ENCODE measurements at places on chromosomes 6 and 20.

DNA sequence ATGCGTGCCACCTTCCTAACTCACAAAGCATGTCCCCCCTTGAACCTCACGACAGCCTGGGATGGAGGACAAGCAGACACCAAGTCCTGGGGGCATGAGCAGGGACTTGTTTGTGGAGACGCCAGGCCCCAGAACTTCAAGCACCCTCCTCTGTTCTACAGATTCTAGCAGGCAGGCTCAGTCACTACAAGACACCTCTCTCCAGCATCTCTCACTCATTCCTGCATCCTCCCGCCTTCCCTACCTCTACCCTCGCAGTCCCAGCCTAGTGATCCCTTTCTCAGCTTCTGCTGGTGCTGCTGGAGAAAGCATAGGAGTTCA, 3.7 kb downstream of the LRP11 start:
- no peaks in the 10 kb centered on the region for H3K27me3 ChIP-seq
- DNase-seq: no peak
- H3K27ac ChIP-seq: no peak overlapping the region
- H3K36me3 ChIP-seq: no peaks in the 10 kb centered on the region
- H3K4me3 ChIP-seq: no peak overlapping the region

DNA sequence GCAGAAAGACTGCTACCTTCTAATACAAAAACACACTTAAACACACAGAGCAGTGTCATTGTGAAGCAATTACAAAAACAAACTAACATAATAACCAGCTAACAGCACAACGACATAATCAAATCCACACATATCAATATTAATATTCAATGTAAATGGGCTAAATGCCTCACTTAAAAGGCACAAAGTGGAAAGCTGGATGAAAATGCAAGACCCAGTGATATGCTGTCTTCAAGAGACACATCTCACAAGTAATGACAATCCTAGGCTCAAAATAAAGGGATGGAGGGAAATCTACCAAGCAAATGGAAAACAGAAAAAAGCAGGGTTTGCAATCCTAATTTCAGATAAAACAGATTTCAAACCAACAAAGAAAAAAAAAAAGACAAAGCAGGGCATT, 67.8 kb upstream of the HTR1E start:
- H3K27me3 ChIP-seq: no peaks in the 10 kb centered on the region
- H3K36me3 ChIP-seq: no peaks in the 10 kb centered on the region
- no peak overlapping the region for H3K4me3 ChIP-seq
- H3K4me1 ChIP-seq: no peaks in the 10 kb centered on the region
- DNase-seq: no peak

DNA sequence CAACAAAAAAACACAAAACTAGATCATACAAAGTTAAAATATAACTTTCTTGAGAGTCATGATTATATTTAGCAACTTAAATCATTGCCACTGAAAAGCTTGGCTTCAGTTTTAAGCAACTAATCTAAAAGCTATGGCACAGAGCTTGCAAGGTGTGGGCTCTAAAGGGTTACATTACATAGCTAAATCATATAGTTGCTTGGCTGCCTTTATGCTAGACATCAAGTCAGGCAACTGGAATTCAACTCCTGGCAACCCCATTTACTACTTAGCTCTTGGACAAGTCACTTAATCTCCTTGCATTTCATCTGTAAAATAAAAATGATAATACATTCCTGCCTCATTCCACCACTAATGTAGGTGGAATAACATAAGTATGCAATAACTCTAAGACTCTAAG, 40.9 kb upstream of the GCM1 start:
- no peak for DNase-seq
- H3K27me3 ChIP-seq: no peaks in the 10 kb centered on the region
- H3K36me3 ChIP-seq: no peaks in the 10 kb centered on the region
- no peaks in the 10 kb centered on the region for H3K4me1 ChIP-seq

- DNase-seq: no peak
- no peaks in the 10 kb centered on the region for H3K36me3 ChIP-seq
- peaks cover 4% of the 10 kb centered on the region for H3K27me3 ChIP-seq
- no peak overlapping the region for H3K4me3 ChIP-seq
- H3K27ac ChIP-seq: no peak overlapping the region
- H3K4me1 ChIP-seq: no peaks in the 10 kb centered on the region
These were observed 35.3 kb downstream of the TGM3 start for GRCh38 chr20:2331106-2331505.

GRCh38 chr6:2222275-2222842, 23.0 kb downstream of the GMDS start:
- no peak overlapping the region for H3K27ac ChIP-seq
- DNase-seq: no peak
- H3K4me3 ChIP-seq: no peak overlapping the region
- no peaks in the 10 kb centered on the region for H3K36me3 ChIP-seq
- no peaks in the 10 kb centered on the region for H3K27me3 ChIP-seq

GRCh38 chr6:16684195-16684689, 77.0 kb downstream of the ATXN1 start:
- no peak for DNase-seq
- peaks cover 4% of the 10 kb centered on the region for H3K36me3 ChIP-seq
- H3K27me3 ChIP-seq: no peaks in the 10 kb centered on the region
- no peak overlapping the region for H3K4me3 ChIP-seq
- H3K4me1 ChIP-seq: peaks cover 3% of the 10 kb centered on the region

DNA sequence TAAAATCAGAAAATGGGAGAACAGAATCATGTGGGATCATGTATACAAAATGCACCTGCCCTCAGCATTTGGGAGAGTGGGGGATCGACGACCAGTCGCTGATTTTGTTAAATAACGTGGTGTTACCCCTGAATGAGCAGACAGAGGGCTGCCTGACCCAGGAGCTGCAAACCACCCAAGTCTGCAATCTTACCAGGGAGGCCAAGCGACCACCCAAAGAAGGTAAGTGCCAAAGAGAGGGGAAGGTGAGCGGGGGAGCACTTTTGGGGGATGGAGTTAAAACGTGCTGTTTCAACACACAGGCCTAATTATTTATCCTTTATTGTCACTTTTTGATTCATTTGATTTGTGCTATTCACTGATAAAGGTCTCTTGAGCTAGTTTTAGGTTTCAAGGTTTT, 4.1 kb downstream of the ADGRB3 start:
- H3K4me1 ChIP-seq: peaks cover 16% of the 10 kb centered on the region
- H3K36me3 ChIP-seq: no peaks in the 10 kb centered on the region
- no peak overlapping the region for H3K4me3 ChIP-seq
- no peak overlapping the region for H3K27ac ChIP-seq
- H3K27me3 ChIP-seq: peaks cover 4% of the 10 kb centered on the region

GRCh38 chr6:75203721-75204120, 2.1 kb downstream of the COL12A1 start:
- DNase-seq: no peak
- no peak overlapping the region for H3K27ac ChIP-seq
- no peaks in the 10 kb centered on the region for H3K36me3 ChIP-seq
- H3K27me3 ChIP-seq: peaks cover 80% of the 10 kb centered on the region
- 0 out of 2 replicates have a peak, but pooled peaks cover 4% of the 10 kb centered on the region for H3K4me1 ChIP-seq

DNA sequence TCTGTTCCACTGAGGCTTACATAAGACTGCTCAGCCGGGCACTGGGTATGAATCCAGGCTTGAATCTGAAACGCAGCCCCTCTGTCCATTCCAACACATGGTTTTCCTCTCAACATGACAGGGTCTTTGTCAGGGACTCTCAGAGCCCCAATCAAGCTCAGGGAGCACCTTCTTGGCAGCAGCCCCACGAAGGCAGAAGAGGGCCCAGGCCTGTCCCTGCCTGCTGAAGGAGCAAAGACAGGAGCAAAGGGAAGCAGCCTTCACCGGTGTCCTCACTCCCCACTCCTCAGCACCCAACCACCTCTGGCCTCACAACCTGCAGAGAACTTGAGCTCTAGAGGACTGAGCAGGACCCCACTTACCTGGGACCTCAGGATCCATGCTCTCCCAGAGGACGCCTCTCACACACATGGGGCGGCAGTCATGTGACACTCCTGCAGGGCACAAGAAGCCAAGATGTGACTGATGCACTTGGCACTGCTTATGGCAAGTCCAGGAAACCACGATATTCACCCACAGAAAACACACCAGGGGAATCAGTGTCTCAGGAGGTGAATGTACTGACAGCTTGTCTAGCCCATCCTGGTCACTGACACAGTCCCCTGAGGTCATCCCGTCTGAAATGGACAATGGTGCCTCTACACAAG, 4.3 kb downstream of the SNHG17 start:
- peaks cover 23% of the 10 kb centered on the region for H3K4me1 ChIP-seq
- no peaks in the 10 kb centered on the region for H3K27me3 ChIP-seq
- no peak for DNase-seq
- no peak overlapping the region for H3K4me3 ChIP-seq

- H3K36me3 ChIP-seq: no peaks in the 10 kb centered on the region
- H3K4me3 ChIP-seq: no peak overlapping the region
- H3K27me3 ChIP-seq: peaks cover 6% of the 10 kb centered on the region
- H3K4me1 ChIP-seq: no peaks in the 10 kb centered on the region
- no peak overlapping the region for H3K27ac ChIP-seq
- DNase-seq: no peak
These were observed 130.4 kb downstream of the MOXD1 start for GRCh38 chr6:132270726-132271402.

GRCh38 chr20:15297059-15297875, 959.9 kb upstream of the FLRT3 start:
- H3K36me3 ChIP-seq: no peaks in the 10 kb centered on the region
- no peak overlapping the region for H3K4me3 ChIP-seq
- no peaks in the 10 kb centered on the region for H3K4me1 ChIP-seq
- DNase-seq: no peak
- no peak overlapping the region for H3K27ac ChIP-seq

DNA sequence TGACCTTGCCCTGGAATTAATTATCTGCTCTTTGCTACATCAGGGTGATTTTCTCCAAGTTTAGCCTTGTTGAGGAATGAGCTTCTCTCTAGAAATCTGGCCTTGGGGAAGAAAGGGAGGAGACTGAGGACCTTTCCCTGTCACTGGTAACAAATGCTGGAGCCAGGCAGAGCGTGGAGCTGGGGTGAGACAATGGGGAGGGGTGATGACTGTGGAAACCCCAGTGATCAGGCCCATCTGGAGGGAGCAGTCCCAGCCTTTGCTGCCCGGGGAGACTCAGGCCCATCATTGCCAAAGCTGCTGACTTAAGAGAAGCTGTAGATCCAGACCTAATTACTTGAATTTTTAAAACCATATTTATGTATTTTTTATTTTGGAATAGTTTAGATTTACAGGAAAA, 31.3 kb downstream of the BCAS4 start:
- peaks cover 7% of the 10 kb centered on the region for H3K4me1 ChIP-seq
- no peak overlapping the region for H3K4me3 ChIP-seq
- no peaks in the 10 kb centered on the region for H3K27me3 ChIP-seq
- H3K36me3 ChIP-seq: no peaks in the 10 kb centered on the region

GRCh38 chr6:71254323-71254722, 34.3 kb upstream of the OGFRL1 start:
- H3K36me3 ChIP-seq: no peaks in the 10 kb centered on the region
- H3K4me1 ChIP-seq: peaks cover 15% of the 10 kb centered on the region
- no peak overlapping the region for H3K27ac ChIP-seq
- no peaks in the 10 kb centered on the region for H3K27me3 ChIP-seq
- H3K4me3 ChIP-seq: no peak overlapping the region

- H3K4me3 ChIP-seq: no peak overlapping the region
- no peak for DNase-seq
- H3K36me3 ChIP-seq: no peaks in the 10 kb centered on the region
- H3K27ac ChIP-seq: no peak overlapping the region
- no peaks in the 10 kb centered on the region for H3K27me3 ChIP-seq
- H3K4me1 ChIP-seq: no peaks in the 10 kb centered on the region
These were observed 136.5 kb downstream of the BTBD9 start for GRCh38 chr6:38503032-38503773.
